SK-MEL-5 (cell line): ENCODE measurements at places on chromosomes 1 and 21. TPM values are rescaled to one million over a fixed set of nuclear protein-coding genes. Genes with fewer than 3 reads are reported as not detected.

UMODL1 gene
- total RNA-seq = not detected in 2 replicates

SLFNL1 gene
- total RNA-seq = 0.05 and 0.16 TPM in 2 replicates

NDC1 gene
- total RNA-seq = 40.8 and 42.7 TPM in 2 replicates

DIO1 gene
- not detected in 2 replicates for total RNA-seq

HEYL gene
- total RNA-seq = not detected in 2 replicates

UBL4B gene
- not detected in 2 replicates for total RNA-seq

RNU1-2 gene
- total RNA-seq = under 0.01 TPM in 1 of 2 replicates, not detected in the other

GBP1 gene
- total RNA-seq = 0.29 and 0.83 TPM in 2 replicates
